ENCODE measurements at places on chromosomes 5 and 9.

GRCh38 chr5:150723845-150724244 lies 23.0 kb upstream of the RBM22 start:
- no peak for DNase-seq

DNA sequence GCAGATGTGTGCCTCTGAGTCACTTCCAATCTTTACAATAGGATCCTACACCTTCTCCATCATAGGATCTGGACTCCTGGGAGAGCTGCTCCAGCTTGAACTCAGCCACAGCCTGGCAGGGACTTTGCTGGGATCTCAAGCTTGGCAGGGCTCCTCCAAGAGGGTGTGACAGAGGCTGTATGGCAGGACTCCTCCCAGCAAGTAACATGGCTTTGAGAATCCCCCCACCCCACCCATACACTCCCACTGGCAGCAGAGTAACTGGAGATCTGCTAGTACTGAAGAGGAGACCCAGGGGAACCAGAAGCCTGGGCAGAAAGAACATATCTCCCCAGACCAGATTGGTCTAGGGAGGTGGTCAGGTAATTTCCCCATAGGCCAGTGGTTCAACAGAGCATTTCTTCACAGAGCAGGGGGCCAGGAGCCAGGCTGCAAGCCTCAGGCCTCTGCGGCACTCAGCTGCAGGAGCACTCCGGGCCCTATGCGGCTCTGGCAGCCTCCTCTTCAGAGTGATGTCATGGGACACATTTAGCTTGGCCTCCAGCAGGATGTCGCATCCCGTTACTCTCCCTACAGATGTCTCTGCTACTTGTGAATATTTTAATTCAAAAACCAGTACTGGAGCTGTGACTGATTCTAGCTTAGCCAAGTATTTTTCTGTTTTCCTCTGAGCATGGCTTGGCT lies 1.7 kb upstream of the ACSL6 start:
- no peak for DNase-seq

DNA sequence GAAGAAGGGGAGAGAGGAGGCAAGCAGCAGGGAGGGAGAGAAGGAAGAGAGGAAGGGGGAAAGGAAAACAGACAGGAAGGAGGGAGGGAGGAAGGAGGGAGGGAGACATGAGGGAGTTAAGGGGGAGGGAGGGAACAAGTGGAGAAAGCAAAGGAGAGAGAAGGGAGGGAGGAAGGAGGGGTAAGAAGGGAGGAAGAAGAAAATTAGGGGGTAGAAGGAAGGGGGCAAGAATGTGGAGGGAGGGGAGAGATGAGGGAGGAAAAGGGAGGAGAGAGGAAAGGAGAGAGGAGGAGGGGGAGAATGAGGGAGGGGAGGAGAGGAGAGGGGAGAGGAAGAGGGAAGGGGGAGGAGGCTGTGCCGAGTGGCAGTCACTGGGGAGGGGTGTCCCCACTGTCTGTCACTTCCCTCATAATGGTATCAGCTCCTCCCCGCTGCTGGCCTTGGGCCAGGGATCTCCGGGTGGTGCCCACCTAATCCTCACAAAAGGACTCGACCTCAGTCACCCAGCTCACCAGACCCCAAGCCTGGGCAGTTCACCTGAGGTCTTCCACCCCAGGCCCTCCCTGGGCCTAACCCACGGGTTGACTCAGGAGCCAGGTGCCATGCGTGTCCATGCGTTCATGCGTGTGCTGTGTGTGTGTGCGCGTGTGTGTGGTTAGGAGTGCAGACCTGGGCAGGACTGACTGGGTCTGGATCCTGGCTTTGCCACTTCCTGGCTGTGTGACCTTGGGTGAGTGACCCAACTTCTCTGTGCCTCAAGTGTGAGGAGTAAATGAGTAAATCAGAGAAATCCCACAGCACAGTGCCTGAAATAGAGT lies 18.1 kb downstream of the C9orf50 start:
- no peak for DNase-seq

GRCh38 chr9:77838986-77839385 lies 190.9 kb upstream of the GNA14 start:
- DNase-seq = no peak

DNA sequence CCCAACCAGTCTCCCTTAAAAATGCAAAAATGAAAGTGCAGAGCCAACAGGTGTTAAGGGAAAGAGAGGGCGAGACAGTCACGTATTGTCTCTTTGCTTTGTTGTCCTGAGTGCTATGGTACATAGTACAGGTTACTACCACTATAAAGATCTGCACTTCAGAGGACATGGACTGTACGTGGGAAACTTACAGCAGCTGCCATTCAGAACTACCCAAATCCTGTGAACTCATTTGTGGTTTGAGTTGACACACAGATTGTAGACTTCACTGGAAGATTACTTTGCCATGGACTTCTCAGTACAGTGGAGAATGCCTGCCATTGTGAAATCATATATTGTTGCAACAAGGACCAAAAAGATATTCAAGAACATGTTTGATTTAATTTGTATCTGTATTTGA lies 34.8 kb downstream of the FBXO38 start:
- DNase-seq = no peak

Data from retinal pigment epithelial cell (primary cell).